GM13976 (cell line): ENCODE measurements at places on chromosomes 1 and 21.

DNA sequence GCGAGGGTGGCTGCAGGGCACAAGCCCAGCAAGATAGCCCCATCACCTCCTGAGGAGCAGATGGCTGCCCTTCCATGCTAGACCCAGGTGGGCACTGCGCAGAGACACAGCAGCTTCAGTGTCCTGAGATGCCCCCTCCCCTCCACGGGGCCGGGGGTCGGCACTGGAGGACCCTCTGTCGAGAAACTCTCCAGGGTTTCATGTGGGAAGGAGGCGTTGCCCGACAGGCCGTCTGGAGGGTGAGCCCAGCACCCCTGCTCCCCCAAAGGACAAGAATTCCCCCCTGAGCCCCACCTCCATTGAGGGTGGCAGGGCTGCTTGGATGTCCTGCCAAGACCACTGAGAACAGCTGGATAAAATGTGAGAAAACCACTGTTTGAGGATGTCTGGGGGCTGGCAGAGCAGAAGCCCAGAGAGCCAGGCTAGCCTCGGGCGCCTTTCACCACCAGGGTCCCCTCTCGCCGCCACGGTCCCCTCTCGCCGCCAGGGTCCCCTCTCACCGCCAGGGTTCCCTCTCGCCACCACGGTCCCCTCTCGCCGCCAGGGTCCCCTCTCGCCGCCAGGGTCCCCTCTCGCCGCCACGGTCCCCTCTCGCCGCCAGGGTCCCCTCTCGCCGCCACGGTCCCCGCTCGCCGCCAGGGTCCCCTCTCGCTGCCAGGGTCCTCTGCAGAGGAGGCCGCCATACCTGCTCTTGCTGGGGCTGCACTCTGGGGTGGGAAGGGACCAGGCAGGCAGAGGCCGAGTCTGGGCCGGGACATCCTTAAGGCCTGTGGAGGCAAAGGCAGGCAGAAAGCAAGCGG, 44.2 kb downstream of the SLC19A1 start:
- DNase-seq: no peak

GRCh38 chr1:241077386-241078147, 279.4 kb downstream of the RGS7 start:
- DNase-seq: no peak

- DNase-seq: no peak
Observed at GRCh38 chr1:25361901-25362300, 23.8 kb downstream of the TMEM50A start.

- DNase-seq: peak; percentile 89
Observed at GRCh38 chr21:42309753-42310213, 5.4 kb downstream of the TFF3 start.

- no peak for DNase-seq
Observed at GRCh38 chr1:173946380-173946921, 29.3 kb upstream of the SERPINC1 start.

- peak; percentile 68 for DNase-seq
Observed at GRCh38 chr1:181134543-181135436, 46.3 kb downstream of the IER5 start.

DNA sequence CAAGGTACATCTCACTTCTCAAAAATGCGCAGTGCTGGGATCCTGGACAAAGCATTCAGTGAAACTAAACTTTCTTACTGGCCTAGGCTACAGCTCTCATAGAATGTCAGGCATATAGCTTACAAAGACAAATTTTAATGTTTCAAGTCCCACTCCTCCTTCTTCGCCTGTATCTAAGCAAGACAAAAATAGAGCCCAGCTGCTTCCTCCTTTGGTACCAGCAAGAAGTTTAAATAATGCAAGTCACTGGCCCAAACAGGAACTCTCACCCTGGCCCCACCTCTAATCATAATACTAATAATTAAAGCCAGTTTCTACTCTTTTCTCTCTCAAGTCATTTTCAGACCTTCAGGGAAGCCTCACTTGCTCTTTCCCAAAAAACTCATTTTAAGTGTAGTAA, 1267.9 kb downstream of the MRPL39 start:
- no peak for DNase-seq

DNA sequence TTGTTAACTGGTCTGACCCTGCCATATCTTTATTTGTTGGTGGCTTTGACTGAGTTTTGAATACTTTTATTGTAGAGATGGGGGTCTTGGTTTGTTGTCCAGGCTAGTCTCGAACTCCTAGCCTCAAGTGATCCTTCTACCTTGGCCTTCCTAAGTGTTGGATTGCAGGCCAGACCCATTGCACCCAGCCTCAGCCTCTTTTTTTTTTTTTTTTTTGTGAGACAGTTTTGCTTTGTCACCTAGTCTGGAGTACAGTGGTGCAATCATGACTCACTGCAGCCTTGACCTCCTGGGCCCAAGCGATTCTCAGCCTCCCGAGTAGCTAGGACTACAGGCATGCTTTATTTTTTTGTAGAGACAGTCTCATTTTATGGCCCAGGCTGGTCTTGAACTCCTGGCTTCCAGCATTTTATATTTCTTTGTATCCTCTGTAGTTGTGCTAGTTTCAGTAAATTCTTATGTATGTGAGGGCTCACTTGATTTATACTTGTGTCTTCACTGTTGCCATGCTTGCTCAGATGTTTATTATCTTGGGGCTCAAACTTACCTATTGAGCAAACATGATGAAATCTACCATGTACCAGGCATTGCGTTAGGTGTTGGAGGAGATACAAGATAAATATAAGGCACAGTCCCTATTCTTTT, 24.1 kb downstream of the THRAP3 start:
- DNase-seq: no peak

- DNase-seq: no peak
Observed at GRCh38 chr1:244154508-244154871, 103.4 kb downstream of the ZBTB18 start.

GRCh38 chr1:17276568-17276967, 27.7 kb downstream of the PADI3 start:
- DNase-seq: no peak

DNA sequence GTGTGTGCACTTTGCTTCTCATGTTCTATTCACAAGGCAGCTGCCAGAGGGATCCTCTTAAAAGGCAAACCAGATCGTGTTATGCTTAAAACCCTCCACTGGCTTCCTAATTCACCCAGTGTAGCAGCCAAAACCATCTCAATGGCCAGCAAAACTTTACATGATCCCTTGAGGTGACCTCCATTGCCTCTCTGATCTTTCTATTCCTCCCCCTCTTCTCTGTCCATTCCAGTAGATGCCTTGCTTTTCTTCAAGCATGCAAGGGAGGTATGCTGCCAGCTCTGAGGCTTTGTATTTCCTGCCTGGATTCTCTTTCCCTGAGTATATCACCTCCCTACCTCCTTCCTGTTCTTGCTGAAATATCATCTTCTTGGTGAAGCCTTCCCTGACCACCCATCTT, 93.2 kb upstream of the KCNK2 start:
- DNase-seq: no peak

GRCh38 chr1:209612646-209613399, 29.3 kb downstream of the CAMK1G start:
- peak; percentile 11 for DNase-seq

DNA sequence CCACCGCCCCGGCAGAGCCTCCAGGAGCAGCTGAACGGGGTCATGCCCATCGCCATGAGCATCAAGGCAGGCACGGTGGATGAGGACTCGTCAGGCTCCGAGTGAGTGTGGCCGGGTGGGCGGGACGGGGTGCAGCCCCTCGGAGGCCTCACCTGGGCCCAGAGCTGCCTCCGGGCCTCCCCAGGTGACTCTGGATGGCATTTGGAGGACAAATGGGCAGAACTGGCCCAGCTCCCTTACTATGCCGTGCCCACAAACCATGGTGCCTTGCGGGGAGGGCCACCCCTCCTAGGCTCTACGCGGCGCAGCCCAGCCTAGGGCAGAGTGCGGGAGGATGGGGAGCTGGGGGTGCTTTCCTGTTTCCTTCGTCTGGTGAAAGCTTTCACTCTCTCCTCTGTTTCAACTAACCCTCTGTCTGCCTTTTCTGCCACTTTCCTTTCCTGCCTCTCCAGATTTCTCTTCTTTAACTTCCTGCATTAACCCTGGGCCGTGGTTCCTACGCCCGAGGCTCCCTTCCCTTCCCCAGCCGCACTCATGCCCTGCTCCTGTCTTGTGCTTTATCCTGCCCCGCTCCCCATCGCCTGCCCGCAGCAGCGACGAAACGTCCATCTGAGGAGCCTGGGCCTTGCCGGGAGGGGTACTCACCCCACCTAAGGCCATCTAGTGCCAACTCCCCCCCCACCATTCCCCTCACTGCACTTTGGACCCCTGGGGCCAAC, 9.2 kb downstream of the PSRC1 start:
- no peak for DNase-seq

- DNase-seq: peak; percentile 37
Observed at GRCh38 chr1:8595941-8596340, 221.5 kb downstream of the RERE start.

DNA sequence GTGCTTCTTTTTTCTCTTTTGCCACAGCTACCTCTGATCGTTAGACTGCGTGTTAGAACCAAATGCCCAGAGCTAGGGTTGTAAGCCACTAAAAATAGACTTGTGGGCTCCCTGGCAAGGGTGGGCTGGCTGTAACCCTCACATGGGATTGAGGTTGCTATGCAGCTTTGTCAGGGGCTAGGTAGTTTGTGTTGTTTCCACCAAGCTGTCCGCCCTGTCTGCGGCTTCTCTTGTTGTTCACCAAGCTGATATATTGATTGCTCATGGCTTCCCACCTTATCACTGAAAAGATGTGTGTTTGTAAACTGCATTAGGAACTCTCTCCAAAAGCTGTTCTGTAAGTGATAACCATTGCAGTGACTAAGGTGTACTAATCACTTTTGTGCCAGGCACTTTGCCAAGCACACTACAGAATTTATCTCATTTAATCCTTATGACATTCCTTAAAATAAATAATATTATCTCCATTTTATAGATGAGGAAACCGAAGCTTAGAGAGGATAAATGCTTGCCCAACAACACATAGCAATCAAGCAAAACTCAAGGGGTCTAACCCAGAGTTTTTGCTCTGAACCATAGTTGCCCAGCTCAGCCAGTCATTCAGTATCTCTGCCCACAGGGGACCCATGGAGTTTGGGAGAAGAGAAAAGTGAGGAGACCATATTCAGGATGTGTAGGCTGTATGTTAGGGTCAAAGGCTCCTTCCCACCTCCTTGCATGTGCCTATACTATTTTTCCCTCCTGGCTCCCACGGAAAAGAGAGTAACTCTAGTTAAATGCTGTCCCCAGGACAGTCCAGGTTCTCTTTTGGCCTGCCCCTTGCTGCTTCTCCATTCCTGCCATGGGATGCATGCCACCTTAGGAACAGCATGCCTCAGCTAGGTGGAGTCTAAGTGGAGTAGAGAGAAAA, 42.2 kb upstream of the TARBP1 start:
- no peak for DNase-seq

DNA sequence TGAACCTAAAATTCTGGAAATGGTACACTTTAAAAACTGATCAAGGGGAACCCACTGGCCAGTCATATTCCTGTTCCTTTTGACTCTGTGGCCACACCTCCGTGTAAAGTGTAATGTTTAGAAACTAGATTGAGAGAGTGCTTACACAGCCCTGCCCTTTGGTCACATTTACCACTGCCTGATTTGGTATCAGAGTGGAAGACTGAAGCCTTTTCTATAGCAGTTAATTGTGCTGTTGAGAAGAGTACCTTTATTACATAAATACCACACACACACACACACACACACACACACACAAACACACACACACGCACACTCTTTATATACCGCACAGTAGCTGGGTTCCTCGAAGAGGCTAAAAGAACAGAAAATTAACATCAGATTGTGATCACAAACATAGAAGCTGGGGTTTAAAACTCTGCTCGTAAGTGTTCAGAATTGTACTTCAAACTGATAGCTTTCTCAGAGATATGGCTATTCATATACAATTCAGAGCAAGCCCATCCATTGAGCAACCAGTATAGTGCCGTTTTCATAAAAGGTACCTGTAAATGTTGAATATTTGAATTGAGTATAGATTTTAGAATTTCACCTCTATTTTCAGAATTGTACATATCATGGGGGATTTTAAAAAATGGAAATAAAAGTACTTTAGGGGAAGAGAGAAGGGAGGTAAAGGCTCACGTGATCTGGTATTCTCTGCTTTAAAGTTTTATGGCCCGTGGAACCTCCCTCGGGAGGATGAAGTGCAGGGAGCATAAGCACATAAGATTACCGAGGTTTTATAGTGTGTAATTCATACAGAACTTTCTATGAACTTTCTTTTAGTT, 37.5 kb downstream of the CAMTA1 start:
- DNase-seq: peak; percentile 44

- peak; percentile 2 for DNase-seq
Observed at GRCh38 chr21:43624339-43624738, 34.9 kb downstream of the HSF2BP start.

DNA sequence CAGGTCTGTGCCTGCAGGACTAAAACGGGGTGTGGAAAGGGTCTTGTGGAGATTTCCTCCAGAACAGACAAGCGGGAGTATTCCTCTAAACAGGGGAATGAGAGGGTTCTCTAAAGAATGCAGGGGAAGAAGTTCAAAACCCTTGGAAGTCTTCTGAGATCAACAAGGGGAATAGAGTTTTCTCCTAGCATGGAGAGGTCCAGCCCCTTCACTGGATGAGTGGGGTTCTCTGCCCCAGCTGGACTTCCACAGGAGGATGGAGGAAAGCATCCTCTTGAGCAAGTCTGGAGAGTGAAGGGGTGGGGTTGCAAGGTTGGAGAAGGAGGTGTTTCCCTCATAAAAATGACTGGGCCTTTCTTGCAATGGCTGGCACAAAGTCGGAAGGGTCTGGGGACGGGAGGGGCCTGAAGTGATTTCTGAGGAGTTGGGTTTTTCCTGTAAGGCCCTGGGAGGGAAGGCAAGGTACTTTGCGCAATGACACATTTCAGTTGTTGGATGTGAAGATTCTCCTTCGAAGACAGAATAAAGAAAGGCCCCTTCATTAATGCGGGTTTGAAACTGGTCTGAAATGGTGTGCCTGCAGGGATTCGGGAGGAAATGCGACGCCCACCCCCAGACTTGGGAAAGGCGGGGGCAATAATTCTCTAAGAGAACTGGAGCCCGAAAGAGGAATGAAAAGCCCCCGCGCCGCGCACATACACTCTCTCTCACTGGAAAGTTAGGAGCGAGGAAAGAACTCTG, 884 bp downstream of the SPATA6 start:
- DNase-seq: no peak

- no peak for DNase-seq
Observed at GRCh38 chr1:63082766-63083165, 239.6 kb upstream of the FOXD3 start.

DNA sequence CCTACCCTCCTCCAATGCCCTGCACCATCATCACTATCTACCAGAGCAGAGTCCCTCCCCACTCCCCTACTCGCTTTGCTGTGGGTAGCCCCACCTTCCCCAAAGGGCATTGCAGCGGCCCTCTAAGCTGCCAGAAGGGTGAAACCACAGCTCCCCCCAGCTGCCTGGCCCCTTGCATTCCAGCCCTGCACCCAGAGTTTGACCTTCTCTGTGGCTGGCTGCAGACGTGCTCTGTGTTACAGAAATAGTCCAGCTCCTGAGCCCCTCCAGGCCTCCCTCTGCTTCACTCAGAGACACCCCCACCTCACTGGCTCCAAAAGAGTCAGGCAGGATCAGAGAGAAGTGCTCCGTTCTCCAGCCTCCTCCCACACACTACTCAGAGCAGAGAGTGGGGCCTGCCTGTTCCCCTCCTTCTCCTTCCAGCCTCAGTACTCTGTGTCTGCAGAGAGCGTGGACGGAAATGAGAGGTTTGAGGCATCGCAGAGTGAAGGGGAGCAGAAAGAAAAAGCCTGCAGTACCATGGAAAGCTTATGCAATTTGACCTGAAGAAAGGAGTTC, 63.2 kb downstream of the PLEKHA6 start:
- no peak for DNase-seq
